ENCODE measurements at places on chromosomes 1 and 21.

- DNase-seq, result no peak
Measured at GRCh38 chr1:9510130-9510529, 29.1 kb upstream of the SLC25A33 start.

GRCh38 chr1:235984041-235984825 lies 80.7 kb downstream of the NID1 start:
- no peak for DNase-seq

DNA sequence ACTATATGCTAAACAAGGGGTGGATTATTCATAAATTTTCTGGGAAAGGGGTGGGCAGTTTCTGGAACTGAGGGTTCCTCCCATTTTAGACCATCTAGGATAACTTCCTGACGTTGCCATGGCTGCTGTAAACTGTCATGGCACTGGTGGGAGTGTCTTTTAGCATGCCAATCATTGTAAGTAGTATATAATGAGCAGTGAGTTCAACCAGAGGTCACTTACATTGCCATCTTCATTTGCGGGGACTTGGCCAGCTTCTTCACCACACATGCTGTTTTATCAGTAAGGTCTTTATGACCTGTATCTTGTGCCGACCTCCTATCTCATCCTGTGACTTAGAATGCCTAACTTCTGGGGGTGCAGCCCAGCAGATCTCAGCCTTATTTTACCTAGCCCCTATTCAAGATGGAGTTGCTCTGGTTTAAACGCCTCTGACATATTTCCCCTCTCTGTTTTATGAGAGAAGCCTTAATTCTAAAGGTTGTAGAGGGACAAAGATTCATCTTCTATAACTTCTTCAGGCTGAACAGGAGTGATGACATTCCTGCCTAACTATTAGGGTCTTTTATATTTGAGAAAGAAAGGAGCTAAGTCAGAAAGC lies 60.4 kb downstream of the DIP2A start:
- no peak for DNase-seq

DNA sequence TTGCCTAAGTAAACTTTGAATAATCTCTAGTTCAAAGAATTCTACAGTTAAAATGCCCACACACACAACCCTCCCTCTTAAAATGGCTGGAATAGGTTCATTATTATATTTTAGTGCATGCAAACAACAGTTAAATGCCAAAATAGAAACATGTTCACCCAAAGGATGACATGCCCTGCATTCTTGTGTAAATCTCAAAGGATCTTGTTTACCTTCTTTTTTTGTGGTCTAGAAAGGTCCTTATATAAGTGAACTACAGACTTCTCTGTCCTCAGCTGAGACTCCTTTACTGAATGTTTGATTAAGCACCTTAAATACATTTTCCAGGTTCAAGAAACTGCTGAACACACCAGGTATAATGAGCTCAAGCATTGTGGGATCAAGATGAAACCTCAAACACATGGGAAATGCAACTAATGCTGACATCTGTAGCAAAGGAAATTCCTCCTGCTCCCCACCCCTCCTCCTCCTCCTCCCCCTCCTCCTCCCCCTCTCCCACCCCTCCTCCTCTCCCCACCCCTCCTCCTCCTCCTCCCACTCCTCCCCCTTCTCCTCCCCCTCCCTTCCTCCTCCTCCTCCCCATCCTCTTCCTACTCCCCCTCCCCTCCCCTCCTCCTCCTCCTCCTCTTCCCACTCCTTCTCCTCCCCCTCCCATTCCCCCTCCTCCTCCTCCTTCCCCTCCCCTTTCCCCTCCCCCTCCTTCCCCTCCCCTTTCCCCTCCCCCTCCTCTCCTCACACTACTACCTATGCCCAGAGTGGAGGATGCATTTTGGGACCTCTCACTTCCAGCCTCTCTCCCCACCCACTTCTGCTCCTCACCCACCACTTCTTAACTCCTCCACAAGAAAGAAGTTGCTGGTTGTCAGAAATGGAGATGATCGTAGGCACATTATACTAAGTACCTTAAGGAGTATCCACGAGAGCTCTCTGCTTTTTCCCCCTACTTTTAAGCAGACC lies 233.9 kb downstream of the MRPL39 start:
- DNase-seq, result no peak

DNA sequence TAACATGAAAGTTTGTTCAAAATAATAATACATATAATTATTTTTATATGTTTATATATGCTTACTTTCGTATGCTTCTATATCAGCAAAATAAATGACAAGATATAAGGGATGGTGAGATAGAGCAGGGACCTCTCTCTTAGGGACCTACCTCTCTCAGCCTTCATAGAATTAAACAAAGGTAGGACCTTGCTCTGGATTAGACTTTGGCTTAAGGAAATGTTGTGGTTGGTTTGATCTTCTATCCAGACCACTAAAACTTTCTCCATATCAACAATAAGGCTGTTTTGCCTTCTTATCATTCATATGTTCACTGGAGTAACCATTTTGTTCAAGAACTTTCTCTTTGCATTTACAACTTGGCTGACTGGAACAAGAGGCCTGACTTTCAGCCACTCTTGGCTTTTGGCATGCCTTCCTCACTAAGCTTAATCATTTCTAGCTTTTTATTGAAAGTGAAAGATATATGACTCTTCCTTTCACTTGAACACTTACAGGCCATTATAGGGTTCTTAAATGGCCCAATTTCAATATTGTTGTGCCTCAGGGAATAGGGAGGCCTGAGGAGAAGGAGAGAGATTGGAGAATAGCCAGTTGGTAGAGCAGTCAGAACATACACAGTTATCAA lies 14.4 kb downstream of the FRRS1 start:
- DNase-seq, result no peak

- no peak for DNase-seq
Measured at GRCh38 chr1:228683428-228683827, 51.9 kb upstream of the RHOU start.

DNA sequence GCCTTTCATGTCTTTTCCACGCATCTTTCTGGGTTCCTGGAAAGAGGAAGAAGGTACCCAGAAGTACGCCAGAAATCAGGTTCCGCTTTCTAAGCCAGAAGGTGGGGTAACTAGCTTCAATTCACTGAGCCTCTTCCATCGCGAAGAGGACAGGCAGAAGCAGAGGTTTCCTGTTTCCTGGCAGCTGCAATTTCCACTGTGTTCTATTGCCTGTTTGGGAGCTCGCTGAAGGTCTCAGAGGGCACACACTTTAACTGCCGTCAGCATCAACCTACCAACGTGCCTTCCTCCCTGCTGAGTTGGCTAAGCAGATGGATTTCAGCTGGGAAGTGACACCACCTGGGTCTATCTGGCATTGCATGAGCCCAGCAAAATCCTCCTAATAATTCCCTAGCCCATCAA lies 10.0 kb downstream of the NCF2 start:
- DNase-seq, result no peak

GRCh38 chr1:95408507-95409136 lies 174.6 kb downstream of the RWDD3 start:
- DNase-seq, result no peak

DNA sequence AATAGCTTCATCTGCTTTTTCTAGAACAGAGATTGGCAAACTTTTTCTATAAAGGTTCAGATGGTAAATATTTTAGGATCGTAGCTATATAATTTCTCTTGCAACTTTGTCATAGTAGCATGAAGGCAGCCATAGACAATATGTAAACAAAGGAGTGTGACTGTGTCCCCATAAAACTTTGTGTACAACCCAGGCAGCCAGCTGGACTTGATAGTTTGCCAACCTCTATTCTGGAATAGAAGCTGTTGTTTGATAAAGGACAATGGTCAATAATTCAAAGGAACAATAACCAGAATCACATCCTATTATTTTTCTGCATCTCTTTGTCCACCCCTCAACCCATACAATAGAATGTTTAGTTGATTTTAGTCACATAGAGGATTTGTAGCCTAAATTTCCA lies 286.7 kb downstream of the LMX1A start:
- DNase-seq, result no peak

DNA sequence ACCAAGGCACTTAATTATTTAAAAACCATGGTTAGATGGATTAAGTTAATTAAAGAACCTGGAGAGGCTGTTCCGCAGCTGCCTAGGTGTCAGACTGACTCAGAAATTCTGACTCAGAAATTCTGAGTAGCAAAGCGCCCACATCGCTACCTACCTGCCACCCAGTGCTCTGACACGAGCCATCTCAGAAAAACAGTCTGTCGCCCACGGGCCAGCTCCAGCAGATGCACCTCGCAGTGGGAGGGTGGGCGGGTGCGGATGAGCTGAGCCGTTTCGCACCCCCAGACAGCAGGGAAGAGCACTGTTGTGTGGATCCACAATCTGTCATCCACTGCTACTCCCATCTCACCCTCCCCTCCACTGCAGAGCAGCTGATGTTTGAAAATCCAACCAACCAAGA lies 13.5 kb downstream of the KCNK1 start:
- DNase-seq, result no peak

DNA sequence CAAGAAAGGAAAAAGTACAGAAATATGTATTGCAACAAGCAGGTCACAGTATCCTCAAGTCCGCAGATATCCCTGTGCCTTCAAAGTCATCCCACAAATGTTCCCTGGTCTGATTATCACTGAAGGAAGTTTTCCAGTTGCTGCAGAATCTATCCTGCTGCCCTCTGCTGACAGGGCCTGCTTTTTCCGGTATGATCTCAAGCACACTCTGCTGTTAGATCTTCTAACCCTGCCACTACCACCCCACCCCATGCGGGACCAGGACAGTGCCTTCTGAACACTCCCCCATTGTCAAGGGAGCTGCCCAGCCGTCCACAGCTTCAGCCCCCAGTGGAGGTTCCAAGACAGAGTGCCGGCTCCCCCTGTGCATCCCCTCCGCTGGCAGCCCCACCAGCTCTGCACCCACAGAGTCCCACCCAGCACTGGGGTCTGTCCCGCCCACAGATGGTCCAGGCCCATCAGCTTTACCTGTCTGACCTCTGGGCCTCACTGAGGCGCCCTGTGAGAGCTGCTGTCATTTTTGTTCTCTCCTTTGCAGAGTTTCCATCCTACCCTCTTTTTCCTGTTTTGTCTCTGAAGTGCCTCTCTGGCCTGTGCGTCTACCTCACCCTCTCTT lies 27.9 kb downstream of the FAM163A start:
- no peak for DNase-seq

GRCh38 chr1:2582391-2582790 lies 4.2 kb upstream of the PRXL2B start:
- no peak for DNase-seq

- no peak for DNase-seq
Measured at GRCh38 chr1:26734501-26735058, 38.8 kb downstream of the ARID1A start.

DNA sequence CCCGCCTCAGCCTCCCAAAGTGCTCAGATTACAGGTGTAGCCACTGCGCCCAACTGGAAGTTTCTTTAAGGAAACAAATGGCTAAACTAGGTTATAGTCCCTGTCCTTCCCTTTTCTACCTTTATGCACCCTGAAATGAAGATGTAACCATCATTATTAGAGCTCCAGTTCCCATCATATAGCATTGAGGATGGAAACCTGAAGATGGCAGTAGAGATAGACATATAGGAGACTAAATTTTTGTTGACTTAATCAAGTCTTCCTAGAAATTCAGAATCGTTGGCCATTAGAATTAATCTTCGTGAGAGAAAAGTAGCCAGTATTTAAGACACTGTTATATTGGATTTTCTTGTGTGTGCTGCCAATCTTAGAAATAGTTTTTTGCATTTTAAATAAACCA lies 1016.3 kb upstream of the NCAM2 start:
- no peak for DNase-seq

DNA sequence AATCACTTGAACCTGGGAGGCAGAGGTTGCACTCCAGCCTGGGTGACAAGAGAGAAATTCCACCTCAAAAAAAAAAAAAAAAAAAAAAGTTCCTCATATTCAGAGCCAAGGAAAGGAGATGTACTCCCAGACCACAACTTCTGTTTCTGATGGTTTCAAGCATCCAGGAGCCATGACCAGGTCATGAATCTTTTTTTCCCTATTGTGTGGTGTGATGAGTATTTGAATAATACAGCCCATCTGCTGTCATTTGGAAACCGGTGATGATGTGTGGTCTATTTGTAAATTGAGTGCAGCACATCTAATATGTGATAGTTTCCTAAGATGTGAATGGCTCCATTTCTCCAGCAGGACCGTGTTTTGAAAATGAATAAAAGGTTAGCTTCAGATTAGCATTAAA lies 18.6 kb downstream of the PIK3CD start:
- DNase-seq, result no peak

GRCh38 chr1:156942576-156942975 lies 22.1 kb downstream of the LRRC71 start:
- DNase-seq, result no peak

GRCh38 chr1:184059887-184060286 lies 8.4 kb downstream of the TSEN15 start:
- DNase-seq, result no peak

DNA sequence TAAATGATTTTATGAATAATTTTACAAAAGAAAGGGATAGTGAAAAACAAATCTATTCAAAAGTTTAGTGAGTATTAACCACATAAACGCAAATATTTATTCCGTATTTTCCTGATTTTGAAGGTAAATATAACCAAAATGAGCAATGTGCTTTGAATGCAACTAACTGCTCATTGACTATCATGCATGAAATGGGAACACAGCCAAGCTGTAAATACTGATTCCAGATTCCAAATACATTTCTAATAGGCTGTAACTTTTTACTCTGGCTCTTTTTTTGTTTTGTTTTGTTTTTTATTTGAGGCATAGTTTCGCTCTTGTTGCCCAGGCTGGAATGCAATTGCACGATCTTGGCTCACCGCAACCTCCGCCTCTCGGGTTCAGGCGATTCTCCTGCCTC lies 41.8 kb downstream of the SELENOF start:
- DNase-seq, result no peak

DNA sequence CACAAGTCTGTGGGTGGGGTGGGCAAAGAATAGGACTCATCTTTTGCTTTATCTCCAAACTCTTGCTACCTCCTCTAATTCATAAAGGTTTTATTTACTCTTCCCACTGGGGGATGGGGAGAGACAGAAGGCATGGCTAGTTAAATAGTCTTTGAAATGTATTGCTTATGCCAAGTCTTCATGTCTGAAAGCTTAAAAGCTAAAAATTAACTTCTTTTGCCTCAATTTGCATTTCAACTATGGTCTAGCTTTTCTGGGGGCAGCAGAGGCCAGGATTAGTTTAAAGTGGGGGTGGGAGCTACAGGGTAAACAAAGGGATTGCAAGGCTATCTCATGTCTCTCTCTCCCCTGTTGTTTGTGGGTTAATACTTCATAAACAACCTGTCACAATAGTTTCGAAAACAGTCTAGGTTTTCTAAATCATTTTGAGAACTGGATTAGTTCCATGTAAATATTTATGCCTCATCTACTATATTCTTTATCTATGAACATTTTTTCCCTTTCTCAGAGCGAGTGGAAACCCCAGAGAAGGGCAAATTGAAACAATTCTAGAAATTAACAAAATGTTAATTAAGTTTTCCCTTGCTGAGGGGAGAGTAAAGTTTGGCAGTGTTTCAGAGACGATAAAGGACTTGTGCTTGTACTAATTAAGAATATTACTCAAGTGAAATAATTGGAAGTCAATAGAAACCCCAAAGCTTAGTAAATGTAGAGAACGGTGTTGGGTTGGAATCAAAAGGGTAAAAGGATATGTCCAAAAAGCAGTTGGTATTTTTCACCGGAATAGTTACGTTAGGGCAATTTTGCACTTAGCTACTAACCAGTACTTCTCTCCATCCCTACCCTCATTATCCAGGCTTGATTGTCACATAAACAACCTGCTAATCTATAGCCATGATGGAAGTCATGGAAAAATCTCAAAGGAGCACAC lies 182.2 kb downstream of the GIPC2 start:
- no peak for DNase-seq

- DNase-seq, result no peak
Measured at GRCh38 chr21:45329261-45330074, 41.8 kb upstream of the POFUT2 start.

GRCh38 chr21:45607909-45608295 lies 35.6 kb upstream of the PCBP3 start:
- DNase-seq, result no peak

All from stimulated activated naive CD4-positive, alpha-beta T cell (primary cell).